Epithelial cell of umbilical artery (primary cell): ENCODE measurements at places on chromosomes 2 and 18. TPM values are rescaled to one million over a fixed set of nuclear protein-coding genes. Genes with fewer than 3 reads are reported as not detected.

Gene DOK6
- total RNA-seq, result under 0.01 TPM in 1 of 2 replicates, not detected in the other

Gene IL36RN
- not detected in 2 replicates for total RNA-seq

Gene CMPK2
- 9.7 and 57.6 TPM in 2 replicates for total RNA-seq

Gene NOP58
- 85.8 and 127 TPM in 2 replicates for total RNA-seq
